ENCODE measurements at places on chromosomes 13 and 19.

DNA sequence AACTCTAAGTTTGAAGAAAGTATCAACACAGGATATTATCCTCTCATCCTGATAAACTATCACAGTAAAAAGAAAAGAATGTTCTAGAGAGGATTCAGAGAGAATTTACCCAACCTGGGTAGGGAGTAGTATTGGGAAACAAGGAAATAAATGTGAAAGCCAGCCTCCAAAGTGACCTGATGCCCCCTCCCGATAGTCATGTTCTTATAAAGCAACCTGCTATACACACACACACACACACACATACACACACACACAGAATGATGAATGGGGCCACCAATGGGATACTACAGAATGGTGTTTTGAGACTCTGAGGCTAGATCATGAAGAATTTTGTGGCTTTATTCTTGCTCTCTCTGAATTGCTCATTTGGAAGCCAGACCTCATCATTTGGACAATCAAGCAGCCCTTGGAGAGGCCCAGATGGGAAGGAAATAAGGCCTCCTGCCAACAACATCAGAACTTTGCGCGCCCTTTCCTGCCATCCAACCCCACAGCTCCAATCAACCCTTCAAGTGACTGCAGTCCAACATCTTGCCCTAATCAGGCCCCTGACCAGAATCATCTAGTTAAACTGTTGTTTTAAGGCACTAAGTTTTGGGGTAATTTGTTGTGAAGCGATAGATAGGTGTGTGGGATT lies 807.9 kb upstream of the ARGLU1 start:
- no peak for DNase-seq

- no peak for DNase-seq
Observed at GRCh38 chr13:109790086-109790485, 3.7 kb upstream of the IRS2 start.

DNA sequence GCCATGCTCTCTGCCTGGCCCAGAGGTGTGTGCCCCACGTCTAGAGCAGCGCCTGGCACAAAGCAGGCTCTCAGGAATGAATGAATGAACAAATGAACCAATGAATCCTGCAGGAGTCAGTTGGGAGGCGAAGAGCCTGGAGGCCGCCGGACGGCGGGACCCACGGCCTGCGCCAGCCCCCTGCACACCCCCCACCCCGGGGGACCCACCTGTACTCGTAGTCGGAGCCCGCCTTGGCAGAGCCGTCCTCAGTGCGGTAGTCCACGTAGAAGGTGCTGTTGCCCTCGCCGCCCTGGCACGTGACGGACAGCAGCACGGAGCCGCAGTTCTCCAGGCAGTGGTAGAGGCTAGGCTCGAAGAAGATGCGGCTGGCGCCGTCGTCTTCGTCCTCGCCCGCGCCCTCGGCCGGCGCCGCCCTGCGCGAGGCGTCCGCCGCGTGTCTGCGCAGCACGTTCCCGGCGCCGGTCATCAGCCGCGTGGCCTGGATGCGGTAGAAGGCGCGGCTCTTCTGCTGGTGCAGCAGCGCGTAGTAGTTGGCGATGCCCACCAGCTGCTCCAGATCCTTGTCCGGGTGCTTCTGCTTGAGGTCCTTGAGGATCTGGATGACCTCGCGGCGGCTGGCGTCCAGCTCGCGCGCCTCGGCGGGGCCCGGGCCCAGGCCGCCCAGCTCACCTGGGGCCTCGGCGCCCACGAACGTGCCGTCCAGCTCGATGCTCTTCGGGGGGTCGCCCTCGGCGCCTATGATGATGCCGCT lies 14.8 kb downstream of the SLC8A2 start:
- DNase-seq: no peak

- DNase-seq: no peak
Observed at GRCh38 chr19:5494773-5495172, 39.6 kb downstream of the ZNRF4 start.

GRCh38 chr19:4713384-4713951 lies 10.2 kb downstream of the DPP9 start:
- no peak for DNase-seq
